ENCODE measurements at places on chromosomes 2 and 18. TPM values are rescaled to one million over a fixed set of nuclear protein-coding genes. Genes with fewer than 3 reads are reported as not detected.

Gene EIF2AK3
- 11.9 TPM for total RNA-seq

- DNase-seq, result no peak
These were observed 10.0 kb downstream of the PRELID3A start for GRCh38 chr18:12417687-12418086.

DNA sequence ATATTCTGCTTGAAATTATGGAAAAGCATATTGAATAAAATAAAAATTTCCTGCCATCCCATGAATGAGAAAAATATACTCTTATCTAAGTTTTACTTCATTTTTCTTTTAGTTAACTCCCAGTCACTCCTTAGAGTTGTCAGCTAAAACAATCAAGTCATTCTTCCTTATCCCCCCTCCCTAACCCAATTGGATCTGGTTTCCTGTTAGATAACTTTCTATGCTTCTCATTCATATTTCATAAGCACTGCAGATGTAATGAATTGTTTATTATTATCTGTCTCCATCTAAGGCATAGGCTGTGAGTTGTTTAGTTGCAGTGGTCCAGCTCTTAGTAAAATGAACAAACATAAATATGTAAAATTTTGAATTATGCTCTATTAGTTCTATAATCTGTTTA lies 244.0 kb upstream of the GCFC2 start:
- DNase-seq, result no peak

DNA sequence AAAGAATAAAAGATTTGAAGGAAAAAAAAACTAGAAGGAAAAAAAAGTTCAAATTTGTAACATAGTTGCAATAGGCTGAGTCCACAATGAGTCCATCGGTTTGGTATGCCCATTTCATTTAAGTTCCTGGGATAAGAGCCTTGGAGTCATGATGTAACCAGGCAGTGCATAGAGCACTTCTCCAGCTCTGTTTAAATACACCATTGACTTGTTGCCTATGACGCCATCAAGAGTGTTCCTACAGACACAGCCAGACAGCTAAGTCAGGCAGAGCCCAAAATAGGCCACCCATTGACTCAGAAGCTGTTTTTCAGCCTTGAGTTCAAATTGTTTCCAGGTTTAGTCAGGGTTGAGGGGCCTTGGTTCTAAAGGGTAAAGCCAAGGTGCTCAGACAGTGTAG lies 44.9 kb downstream of the SOCS6 start:
- no peak for DNase-seq

GRCh38 chr2:191369034-191369433 lies 123.8 kb downstream of the MYO1B start:
- no peak for DNase-seq

DNA sequence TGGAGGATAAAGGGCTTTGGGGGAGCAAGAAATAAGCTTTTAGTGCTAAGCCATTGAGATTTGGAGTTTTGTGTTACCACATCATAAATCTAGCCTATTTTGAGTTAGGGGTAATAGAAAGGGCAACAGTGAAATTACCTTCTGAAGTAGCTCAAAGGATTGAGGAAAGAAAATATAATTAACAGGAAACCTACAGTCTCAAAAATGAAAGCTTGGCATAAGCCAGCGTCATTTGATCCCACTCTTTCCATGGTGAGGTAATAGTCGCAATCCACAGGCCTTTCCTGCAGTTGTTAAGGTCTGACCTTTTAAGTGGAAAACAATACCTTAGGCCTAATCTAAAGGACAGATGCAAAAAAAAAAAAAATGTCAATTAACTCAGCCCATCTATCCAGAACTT lies 182.7 kb downstream of the UXS1 start:
- no peak for DNase-seq

DNA sequence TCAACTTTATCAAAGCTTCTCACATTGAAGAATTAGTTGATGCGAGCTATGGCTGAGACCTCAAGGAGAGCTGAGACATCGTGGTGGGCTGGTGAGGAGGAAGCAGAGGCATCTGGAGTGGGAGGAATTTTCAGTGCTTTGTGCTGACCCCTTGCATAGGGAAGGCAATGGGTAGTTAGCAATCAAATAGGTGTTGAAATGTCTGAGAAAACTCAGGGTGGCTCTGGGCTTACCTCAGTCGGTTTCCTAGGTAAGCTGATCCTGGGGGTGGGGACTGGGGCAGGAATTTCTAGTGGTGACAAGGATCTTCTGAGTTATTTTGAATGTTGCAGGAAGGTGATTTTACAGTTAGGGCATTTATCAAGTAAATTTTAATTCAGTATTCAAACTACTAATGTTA lies 20.7 kb upstream of the DPP10 start:
- DNase-seq, result no peak

DNA sequence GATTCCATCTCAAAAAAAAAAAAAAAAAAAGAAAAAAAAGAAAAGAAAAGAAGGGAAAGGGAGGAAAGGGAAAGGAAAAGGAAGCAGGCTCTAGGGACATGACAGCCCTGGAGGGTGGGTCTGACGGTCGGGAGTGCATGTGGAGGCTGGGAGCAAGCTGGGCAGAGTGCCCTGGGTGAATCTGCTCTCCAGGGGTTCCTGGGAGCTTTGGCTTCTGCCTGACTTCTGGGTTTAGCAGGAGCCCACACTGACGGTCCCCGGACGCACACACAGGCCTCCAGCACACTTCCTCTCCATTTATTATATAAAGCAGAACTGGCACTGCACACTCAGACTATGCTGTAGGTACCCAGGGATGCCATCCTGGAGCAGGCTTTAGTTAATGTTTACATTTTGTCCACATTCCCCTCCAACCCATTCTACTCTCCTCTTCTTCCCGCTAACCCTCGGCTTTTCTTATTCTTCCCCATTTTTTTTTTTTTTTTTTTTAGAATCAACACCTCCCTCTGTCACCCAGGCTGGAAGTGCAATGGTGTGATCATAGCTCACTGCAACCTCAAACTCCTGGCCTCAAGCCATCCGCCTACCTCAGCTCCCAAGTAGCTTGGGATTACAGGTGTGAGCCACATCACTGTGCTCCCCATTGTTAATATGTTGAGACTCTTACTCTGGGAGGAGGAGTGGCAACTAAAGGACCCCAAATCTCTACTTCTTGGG lies 151.1 kb upstream of the SLC1A4 start:
- DNase-seq, result no peak

- DNase-seq, result no peak
These were observed 118.1 kb upstream of the CXCR4 start for GRCh38 chr2:136236019-136236418.

DNA sequence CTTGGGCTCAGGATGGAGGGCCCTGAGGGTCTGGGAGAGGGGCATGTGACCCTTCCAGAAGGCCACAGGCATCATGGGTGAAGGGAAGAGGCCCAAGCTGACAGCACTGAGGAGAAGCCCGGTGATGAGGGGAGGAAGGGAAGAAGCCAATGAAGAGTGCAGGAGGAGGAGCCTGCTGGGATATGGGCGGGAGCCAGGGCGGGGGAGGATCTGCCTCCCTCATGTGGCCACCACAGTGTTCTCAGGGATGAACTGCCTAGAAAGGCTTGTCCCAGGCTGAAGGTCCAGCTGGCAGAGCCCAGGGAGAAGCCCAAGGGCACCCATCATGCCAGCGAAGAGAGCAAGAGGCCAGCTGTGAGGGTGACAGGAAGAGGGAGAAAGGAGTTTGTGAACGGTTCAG lies 24.6 kb upstream of the PLB1 start:
- DNase-seq, result no peak

Gene C18orf32
- total RNA-seq, result 61.5 TPM

GRCh38 chr2:121699421-121700333 lies 37.0 kb downstream of the NIFK start:
- DNase-seq, result no peak

GRCh38 chr2:165238295-165238694 lies 919 bp upstream of the SCN2A start:
- no peak for DNase-seq

GRCh38 chr2:40886100-40886499 lies 434.2 kb upstream of the SLC8A1 start:
- DNase-seq, result no peak

Gene TTC31
- total RNA-seq, result 19.4 TPM

DNA sequence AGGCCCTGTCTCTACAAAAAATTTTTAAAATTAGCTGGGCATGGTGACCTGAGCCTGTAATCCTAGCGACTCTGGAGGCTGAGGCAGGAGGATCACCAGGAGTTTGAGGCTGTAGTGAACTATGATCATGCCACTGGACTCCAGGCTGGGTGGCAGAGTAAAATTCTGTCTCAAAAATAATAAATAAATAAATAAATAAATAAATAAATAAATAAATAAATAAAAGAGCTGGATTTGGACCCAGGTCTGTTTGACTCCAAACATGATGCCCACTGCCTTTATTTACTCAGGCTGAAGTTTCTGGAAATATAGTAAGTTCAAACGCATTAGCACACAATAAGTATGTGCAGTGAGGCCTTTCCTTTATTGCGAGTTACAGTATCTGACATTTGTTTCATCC lies 75.0 kb downstream of the THNSL2 start:
- no peak for DNase-seq

DNA sequence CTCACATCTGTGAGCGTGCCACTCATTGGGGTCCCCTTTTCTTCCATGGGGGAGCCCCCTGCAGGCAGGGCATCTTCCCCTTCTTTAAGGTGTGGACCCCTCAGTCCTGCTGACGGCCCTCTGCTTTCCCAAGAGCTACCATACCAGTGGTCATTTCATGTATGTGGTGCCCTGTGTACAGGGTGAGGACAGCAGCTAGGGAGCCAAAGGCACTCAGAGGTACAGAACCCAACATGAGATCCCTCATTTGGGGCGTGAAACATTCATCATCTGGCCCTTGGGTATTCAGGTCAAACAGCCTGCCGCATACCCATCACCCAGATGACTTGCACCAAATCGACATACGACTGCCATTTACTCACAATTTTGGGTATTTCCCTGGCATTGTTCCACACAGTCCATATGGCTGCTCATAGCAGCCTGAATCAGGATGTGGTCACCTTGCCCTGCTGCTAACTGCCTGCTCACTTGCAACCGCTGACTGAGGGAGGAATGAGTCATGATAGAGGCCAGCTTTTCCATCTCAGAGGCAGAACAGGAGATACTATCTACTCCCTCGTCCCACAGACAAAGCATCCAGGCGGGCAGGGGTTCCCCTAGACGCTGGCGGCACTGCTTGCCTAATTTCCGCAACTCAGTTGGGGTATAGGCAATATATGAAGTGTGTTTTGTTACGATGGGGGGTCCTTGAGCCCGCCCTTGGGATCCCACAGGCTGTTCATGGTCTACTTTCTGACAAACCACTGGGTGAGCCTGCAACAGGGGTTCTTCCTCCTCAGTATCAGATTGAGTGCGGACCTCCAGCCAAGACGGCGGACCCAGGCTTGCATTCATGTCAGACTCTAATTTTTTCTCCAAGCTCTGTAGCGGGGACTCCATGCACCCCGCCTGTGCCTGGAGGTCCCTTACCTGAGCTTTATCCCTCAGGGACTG lies 228.6 kb downstream of the SATB2 start:
- DNase-seq, result no peak

GRCh38 chr2:72969706-72970105 lies 52.4 kb downstream of the EMX1 start:
- DNase-seq, result no peak

DNA sequence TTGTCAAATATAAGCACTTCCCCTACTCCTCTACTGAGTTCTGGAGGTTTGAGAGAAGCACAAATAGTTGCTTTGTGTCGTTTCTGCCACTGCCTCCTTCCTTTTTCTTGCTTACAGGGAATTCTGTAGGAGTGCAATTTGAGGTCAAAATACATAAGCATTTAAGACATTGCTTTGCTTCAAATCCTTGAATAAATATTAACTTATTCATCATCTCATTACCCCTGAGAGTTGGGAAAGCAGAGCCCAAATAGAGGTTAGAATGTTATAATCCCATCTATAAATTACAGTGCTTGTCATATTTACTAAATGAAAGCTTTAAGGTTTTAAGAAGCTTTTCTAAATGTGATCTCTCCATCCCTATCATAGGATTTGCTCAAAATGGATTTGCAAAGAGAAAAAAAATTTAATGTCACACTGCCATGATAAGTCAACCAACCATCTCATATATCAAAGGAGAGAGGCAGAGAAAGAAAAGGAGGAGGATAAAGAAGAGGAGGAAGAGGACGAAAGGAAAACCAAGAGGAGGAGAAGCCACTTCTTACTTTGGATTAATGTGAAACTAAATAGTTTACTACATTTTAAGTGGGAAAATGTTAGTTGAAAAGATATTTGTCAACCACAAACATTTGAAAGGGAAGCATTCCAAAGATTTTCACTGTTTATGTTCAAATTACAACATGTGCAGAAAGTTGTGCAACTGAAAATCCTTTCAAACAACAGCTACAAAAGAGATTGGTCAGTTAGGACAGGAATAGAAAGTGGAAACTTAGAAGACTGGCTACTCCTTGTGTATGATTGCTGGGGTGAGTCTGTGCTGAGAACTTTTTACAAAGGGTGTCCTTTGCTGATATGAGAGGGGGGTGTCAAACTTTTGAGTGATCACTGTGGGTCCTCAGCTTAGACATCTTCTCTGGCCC lies 277.3 kb upstream of the FN1 start:
- DNase-seq, result no peak

Gene SCYGR4
- not detected for total RNA-seq

Gene ZAP70
- 2.1 TPM for total RNA-seq

GRCh38 chr2:973129-973528 lies 22.5 kb downstream of the SNTG2 start:
- DNase-seq, result no peak

GRCh38 chr2:10830203-10830602 lies 17.6 kb upstream of the PDIA6 start:
- DNase-seq, result no peak

DNA sequence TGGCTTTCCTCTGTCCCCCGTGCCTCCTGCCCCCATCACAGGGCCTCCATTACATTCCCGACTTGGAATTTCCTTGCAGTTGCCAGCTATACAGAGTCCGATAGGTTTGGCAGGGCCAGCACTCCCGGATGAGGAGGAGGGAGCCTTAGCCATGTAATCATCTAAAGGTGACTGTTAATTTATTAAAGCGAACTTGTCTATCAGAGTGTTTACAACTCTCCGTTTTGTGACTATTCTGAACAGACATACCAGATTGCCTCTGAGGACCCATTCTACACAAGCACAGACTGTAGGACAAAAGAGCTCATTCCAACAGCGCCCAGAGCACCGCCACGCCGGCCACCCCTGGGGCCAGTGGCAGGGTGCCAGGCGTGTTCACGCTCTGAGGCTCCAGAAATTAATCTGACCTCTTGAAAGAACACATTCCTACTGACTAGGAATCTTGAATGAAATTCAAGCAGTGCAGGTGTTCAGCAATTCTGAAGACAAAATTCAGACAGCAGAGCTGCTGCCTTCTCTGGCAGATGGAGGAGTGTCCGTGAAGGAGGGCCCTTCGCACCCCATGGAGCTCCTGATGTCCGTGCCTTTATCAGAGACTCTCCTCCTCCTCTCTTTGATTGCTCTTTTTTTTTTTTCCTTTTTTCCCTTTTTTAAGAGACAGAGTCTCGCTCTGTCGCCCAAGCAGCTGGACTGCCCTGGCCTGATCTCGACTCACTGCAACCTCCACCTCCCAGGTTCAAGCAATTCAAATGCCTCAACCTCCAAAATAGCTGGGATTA lies 58.1 kb upstream of the RALBP1 start:
- peak; percentile 83 for DNase-seq

DNA sequence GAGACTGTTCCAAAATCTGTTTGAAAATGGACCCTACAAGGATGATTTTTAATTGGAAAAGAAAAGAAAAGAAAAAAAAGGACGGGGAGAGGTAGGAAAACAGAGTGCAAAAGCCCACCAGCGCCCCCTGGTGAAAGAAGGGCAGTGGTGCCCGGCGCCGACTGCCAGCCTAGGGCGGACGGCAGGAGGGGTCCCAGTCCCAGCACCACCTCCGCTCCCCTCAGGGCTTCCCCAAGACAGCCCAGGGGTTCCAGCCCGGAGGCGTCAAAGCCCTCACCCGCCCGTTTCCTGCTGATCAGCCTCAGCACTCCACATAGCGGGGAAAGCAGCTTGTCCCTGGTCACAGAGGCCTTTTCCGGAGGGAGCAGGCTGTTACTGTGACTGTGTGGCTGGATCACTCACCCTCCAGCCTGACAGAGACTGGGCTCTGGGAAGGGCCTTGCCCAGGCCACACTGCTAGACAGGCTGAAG lies 213.9 kb downstream of the TFCP2L1 start:
- DNase-seq, result no peak

All from esophagus muscularis mucosa (tissue), 4 donors.